ENCODE measurements at places on chromosomes 4 and X. TPM values are rescaled to one million over a fixed set of nuclear protein-coding genes. Genes with fewer than 3 reads are reported as not detected.

SOWAHB gene
- 2.6 TPM for total RNA-seq

ARMCX1 gene
- total RNA-seq = 36.0 TPM

DOK7 gene
- total RNA-seq = not detected

REELD1 gene
- total RNA-seq = not detected
